ENCODE measurements at places on chromosomes 5 and 9. TPM values are rescaled to one million over a fixed set of nuclear protein-coding genes. Genes with fewer than 3 reads are reported as not detected.

DNA sequence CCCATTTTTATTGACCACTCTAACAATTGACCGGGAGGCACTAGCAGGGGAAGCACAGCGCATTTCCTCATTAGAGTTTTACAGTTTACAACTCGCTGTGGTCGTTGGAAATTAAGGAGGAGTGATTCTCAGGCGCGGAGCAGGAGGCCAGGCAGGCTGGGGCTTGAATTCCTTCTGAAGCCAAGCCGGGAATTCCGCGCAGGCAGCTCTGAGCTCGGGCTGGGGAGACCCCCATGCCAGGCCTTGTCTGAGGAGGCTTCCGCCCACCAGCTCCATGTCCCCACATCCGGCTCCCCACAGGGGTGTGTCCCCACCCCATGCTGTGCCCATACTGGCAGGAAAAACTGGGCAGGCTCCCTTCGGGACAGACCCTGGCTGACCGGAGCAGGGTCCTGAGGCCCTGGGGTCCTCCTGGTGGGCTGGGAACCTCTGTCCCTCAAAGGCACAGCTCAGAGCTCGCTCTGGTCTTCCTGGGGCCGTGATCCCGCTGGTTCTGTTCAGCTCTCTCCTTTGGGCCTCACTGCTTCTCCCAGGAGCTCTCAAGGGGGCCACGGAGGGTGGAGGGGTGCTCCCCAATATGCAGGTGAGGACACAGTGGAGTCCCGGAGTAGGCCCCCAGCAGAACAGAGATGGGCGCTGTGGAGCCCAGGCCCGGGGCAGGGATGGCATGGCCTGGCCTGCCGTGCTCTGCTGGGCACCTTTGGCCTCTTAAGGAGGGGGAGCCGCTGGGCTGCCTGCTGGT, 1.3 kb upstream of the NRARP start:
- H3K4me1 ChIP-seq, result no peaks in the 10 kb centered on the region
- DNase-seq, result no peak
- peak overlapping the region; percentile 78 for H3K27ac ChIP-seq
- peaks cover 23% of the 10 kb centered on the region for H3K27me3 ChIP-seq
- no peak overlapping the region for H3K4me3 ChIP-seq

ZDHHC11B gene
- total RNA-seq, result 0.62 TPM

DNA sequence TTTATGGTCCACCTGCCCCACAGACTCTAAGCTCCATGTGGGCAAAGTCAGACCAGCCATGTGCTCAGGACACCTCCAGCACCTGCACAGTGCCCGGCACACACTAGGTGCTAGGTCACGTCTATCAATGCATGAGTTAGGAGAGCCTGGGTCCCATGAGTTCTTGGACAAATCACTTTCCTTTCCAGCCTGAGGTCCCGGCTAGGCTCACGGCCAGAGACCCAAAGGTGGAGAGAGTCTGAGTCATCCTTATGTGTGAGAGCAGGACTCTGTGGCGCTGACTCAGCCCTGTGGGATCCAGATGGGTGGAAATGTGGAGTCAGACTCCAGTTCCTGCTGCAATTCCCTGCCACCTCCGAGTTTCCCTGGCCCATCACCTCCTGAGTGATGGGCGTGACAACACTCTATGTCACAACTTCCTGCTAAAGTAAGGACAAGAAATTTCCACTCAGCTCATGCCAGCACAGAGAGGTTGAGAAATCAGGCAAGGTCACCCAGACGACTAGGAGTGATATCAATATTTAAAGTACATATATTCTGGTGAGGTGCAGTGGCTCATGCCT, 2.5 kb upstream of the ST6GALNAC4 start:
- DNase-seq, result peak; percentile 94
- H3K4me3 ChIP-seq, result no peak overlapping the region
- peaks cover 4% of the 10 kb centered on the region for H3K4me1 ChIP-seq
- peak overlapping the region; percentile 78 for H3K27ac ChIP-seq

SPINK7 gene
- not detected for total RNA-seq

- no peaks in the 10 kb centered on the region for H3K4me1 ChIP-seq
- DNase-seq, result no peak
- H3K27me3 ChIP-seq, result no peaks in the 10 kb centered on the region
- no peak overlapping the region for H3K27ac ChIP-seq
Measured at GRCh38 chr5:156753846-156754245, 96.2 kb upstream of the PPP1R2B start.

- no peak for DNase-seq
- H3K4me3 ChIP-seq, result no peak overlapping the region
- no peaks in the 10 kb centered on the region for H3K4me1 ChIP-seq
- no peaks in the 10 kb centered on the region for H3K27me3 ChIP-seq
- no peak overlapping the region for H3K27ac ChIP-seq
Measured at GRCh38 chr9:113963696-113964494, 87.8 kb downstream of the ZNF618 start.

DNA sequence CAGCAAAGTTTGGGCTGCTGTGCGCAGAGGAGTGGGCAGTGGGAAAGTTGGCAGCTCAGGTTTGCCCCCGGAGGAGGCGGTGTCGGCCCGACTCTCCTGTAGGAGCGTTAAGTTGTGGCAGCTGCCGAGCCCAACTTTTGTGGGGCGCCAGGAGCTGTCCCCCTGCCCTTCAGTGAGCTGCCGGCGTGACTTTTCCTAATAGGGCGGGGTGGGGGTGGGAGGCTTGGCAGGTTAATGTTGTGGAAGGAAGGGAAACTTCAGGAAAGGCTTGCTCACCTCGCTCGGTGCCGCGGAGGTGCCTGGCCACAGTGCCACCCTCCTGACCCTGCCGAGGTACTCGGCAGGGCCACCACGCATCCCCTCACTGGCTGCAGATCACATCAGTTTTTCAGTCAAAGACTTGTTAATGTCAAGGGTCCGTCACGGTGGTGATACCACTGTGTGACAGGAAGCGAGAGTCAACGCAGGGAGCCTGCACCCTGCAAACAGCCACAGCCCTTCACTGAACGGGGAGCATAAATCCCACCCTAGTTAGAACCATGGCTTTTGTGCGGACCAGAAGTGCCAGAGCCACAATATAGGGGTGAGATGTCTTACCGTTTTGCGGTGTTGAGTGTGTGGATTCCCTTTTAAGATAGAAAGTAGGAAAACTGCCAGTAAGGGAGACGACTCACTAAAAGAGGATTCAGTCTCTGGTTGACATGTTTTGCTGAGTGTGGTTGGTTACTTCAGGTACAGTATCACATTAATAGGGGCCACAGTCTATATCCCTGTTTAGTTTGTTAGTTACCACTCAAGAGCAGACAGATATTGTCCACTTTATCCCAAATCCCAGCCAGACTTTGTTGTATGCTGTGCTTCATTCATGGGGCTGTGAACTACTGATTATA, 796 bp downstream of the LNPEP start:
- peak; percentile 31 for DNase-seq
- H3K27me3 ChIP-seq, result no peaks in the 10 kb centered on the region
- no peaks in the 10 kb centered on the region for H3K36me3 ChIP-seq
- H3K27ac ChIP-seq, result peak overlapping the region; percentile 98

DNA sequence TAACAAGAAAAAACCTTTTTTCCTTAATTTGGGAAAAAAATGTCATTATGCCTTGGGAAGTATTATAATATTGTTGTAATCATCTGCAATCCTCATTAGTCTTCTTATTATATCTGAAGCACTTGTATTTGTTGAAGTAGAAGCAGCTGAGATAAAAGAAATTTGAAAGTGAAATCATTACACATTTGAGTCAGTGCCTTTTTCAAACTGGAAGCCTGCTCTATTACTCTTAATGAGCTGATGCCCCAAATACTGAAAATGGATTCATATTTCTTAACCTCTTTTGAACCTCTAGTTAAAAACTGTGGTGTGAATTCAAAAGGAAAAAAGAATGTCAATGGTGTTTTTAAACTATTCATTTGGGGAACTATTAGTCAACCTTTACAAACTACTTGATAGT, 1027.7 kb downstream of the NR2F1-AS1 start:
- H3K27ac ChIP-seq, result no peak overlapping the region
- no peak overlapping the region for H3K4me3 ChIP-seq
- no peaks in the 10 kb centered on the region for H3K4me1 ChIP-seq
- no peaks in the 10 kb centered on the region for H3K27me3 ChIP-seq

- no peak overlapping the region for H3K4me3 ChIP-seq
- H3K4me1 ChIP-seq, result no peaks in the 10 kb centered on the region
- H3K36me3 ChIP-seq, result no peaks in the 10 kb centered on the region
- no peak for DNase-seq
Measured at GRCh38 chr9:122340161-122340560, 30.7 kb upstream of the PTGS1 start.

KCNIP1 gene
- total RNA-seq, result 1.3 TPM

- no peaks in the 10 kb centered on the region for H3K27me3 ChIP-seq
- no peak for DNase-seq
- H3K27ac ChIP-seq, result peak overlapping the region; percentile 67
- H3K4me1 ChIP-seq, result peaks cover 44% of the 10 kb centered on the region
Measured at GRCh38 chr5:126471875-126472537, 48.8 kb downstream of the GRAMD2B start.

DNA sequence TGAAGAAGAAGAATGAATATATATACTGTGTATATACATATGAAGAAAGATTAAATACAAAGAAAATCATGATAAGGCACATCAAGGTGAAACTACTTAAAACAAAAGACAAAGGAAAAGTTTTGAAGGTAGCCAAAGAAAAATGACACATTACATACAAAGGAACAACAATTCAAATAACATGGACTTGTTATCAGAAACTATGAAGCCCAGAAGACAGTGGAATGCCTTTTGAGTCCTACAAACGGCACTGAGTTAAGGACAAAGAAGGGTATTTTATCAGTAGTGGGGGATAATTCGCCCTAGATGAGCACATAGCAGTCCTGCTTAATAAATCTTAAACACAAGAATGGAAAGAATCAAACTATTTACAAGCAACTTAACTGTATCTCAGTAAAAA, 77.8 kb downstream of the CAAP1 start:
- no peaks in the 10 kb centered on the region for H3K4me1 ChIP-seq
- no peaks in the 10 kb centered on the region for H3K27me3 ChIP-seq
- no peak for DNase-seq
- H3K27ac ChIP-seq, result no peak overlapping the region

SUSD3 gene
- 13.8 TPM for total RNA-seq

DNA sequence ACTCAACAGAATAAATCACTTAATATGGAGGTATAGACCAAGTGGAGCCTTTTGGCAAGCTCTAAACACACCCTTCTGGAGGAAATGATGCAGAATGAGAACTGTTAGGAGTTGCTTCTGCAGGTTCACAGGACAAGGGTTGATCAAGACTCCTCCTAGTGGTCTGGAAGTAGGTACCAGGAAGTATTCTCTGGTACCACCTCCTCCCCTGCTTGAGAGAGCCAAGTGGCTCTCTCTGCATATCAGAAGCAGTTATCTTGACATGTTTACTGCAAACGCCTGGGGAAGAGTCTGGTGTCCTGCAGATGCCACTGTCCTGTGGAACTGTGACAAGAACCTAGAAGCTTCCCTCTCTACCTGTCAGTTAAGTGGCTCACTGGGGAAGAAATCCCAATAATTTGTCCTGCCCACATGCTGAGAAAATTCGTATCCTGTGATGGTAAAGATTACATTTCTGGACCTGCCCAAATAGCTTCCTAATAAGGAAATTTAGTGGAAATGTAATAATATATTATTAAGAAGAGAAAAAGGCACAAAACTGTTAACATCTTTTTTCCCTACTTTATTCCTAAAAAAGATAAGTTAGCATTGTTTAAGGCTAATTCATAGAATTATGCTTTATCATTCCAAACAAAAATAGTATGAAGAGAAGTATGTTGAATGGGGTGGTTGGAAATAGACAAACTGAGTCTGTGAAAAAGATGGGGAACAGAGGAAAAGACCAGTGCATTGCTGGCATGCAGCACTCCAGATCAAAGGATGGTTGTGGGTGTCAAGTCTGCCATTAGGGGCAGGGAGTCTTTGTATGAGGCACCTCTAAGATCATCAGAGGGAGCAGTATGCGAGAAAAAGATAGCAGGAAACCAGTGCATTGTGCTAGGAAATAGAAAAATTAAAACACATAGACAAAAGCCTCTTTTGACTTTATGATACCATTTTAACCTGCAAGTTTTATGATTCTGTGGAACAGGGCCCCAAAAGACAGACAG, 118.8 kb downstream of the CDC42SE2 start:
- DNase-seq, result no peak
- H3K27me3 ChIP-seq, result no peaks in the 10 kb centered on the region
- H3K4me1 ChIP-seq, result no peaks in the 10 kb centered on the region
- no peaks in the 10 kb centered on the region for H3K36me3 ChIP-seq

- no peak overlapping the region for H3K27ac ChIP-seq
- H3K27me3 ChIP-seq, result no peaks in the 10 kb centered on the region
- no peaks in the 10 kb centered on the region for H3K36me3 ChIP-seq
- no peak overlapping the region for H3K4me3 ChIP-seq
- no peak for DNase-seq
- no peaks in the 10 kb centered on the region for H3K4me1 ChIP-seq
Measured at GRCh38 chr9:98775831-98776441, 20.4 kb downstream of the ANKS6 start.

GRCh38 chr9:88808019-88808656, 183.1 kb upstream of the S1PR3 start:
- H3K27ac ChIP-seq, result no peak overlapping the region
- H3K27me3 ChIP-seq, result no peaks in the 10 kb centered on the region
- H3K4me1 ChIP-seq, result no peaks in the 10 kb centered on the region

SMIM33 gene
- not detected for total RNA-seq

CXCL14 gene
- 2.6 TPM for total RNA-seq

NOTCH1 gene
- 26.4 TPM for total RNA-seq

DNA sequence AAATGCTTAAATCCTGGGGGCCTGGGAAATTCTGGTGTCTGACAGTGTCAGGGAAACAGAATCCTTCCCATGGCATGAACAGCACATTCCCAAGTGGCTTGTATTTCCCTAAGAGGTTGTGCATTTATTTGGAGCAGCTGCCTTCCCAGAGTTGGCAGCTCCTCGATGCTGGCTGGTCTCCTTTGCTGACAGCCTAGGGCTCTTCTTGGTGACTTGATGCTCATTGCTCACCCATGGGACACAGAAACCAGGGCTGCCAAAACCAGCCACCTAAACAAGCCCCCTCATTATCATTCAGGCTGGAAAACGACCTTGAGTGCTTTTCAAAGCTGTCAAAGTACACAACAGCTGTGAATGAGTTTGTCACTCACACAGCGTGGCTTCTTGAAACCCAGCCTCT, 24.2 kb downstream of the ENHO start:
- no peaks in the 10 kb centered on the region for H3K27me3 ChIP-seq
- no peaks in the 10 kb centered on the region for H3K4me1 ChIP-seq
- H3K27ac ChIP-seq, result no peak overlapping the region
- no peak overlapping the region for H3K4me3 ChIP-seq

- H3K4me1 ChIP-seq, result no peaks in the 10 kb centered on the region
- no peak for DNase-seq
Measured at GRCh38 chr9:27179245-27179865, 70.3 kb downstream of the TEK start.

Data from uterus (tissue), 4 donors.